Heart right ventricle (tissue), 16 donors: ENCODE measurements at places on chromosomes 5 and 9. TPM values are rescaled to one million over a fixed set of nuclear protein-coding genes. Genes with fewer than 3 reads are reported as not detected.

The SV2C gene
- not detected for total RNA-seq

DNA sequence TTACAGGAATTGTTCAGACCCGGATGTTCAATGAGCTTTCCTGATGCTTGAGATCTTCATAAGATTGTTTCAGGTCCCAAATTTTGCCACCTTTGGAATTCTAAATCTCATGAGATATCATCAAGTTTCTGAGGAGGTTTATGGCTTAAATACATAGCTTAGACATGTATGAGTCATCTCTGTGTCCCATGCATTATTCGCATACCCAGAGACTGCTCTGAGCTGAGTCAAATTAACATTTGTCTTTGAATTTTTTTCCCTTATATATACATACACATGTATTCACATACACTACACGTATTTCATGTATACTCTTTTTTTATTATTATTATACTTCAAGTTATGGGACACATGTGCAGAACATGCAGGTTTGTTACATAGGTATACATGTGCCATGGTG lies 744.6 kb downstream of the BRINP1 start:
- no peak for DNase-seq

The PDE8B gene
- total RNA-seq: 2.6 TPM

The SLCO6A1 gene
- total RNA-seq: not detected

The TAF11L10 gene
- total RNA-seq: not detected

The S1PR3 gene
- total RNA-seq: 46.6 TPM

DNA sequence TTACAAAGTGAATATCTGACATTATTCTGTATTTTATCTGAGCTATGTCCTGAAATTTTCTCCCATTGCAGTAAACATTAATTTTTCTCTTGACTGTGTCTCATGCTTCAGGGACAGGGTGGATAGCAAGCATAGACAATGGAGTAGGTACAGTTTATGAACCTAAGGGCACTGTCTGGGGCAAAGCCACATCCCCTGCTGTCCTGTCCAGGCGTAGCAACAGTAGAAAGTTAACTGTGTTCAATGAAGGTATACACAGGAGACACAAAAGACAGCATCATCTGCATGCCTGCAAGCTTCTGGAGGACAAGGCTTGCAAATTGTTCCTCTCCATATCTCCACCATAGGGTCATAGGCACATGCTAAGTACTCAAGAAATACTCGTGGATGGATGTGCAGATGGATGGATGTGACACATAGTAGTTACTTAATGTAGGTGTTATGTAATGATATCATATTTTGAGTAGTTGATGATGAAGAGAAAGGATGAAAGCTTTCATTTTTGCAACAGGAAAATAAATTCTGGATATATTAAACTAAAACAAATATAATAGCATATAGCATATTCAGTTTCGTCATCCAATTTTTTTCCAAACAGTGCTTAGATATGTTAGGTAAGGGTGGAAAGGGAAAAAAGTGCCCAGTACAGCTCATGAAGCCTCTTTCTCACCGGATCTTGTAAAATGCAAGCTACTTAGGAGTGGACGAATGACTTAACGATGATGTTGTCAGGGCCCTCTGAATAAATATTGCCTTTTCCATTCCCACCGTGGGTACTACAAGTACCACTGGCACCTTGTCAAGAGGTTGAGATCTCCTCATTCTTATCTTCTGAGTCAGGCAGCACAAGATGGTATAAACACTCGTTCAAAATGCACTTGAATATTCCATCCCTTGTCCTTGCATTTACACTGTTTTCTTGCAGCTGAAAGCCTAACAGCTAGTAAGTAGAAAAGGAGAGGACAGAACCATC lies 19.9 kb upstream of the ZSWIM6 start:
- DNase-seq: no peak

GRCh38 chr5:73322437-73323076 lies 126.0 kb downstream of the FOXD1 start:
- DNase-seq: no peak

DNA sequence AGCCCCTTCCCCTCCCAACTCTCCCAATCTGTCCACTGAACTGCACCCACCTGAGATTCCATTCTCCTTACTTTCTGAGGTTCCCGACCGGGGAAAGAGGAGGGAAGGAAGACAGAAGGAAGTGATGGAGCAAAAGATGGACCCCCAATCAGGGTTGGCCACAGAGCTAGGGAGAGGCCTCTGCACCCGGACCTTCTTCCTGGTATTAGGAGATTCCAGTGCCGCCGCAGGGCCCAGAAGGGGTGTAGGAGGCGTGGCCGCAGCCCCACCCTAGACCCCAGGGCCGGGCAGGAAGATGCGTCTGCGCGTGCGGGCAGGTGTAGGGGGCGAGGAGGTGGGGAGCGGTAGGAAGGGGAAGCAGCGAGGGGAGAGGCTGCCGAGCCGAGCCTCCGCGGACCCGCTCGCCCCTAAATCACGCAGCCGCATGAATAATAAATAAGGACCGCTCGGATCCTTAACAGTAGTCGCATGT lies 104.2 kb upstream of the MVB12B start:
- DNase-seq: no peak

DNA sequence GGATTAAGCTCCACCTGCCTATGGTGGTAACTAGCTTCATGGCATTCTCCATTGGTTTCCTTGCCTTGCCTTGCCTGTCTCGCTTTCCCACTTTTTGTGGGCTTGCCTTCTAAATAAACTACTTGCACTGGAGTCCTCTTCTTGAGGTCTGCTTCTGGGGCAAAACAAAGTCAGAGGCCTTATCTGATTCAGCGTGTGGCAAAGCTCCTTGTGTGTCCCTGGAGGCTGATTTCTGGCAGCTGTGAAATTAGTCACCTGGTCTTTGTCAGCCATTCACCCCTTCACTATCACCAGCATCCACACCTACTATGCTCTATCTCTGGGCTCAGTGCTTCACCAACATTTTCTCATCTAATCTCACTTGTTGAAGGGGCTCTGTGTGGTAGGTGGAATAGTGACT lies 176.2 kb downstream of the SEC61B start:
- no peak for DNase-seq

The PRELID2 gene
- total RNA-seq: 83.7 TPM

The POU5F2 gene
- total RNA-seq: 0.46 TPM

- no peak for DNase-seq
Measured at GRCh38 chr5:54894957-54895815, 90.2 kb downstream of the ESM1 start.

GRCh38 chr5:172008689-172009141 lies 2.3 kb upstream of the FBXW11 start:
- DNase-seq: no peak

The SPINK4 gene
- not detected for total RNA-seq

- peak; percentile 9 for DNase-seq
Measured at GRCh38 chr9:114805670-114806525, at the start of gene TNFSF15. Gene TNFSF15, minus strand, starts transcription at chr9:114806039. Its CDS starts 27 bp downstream, at chr9:114806012.

DNA sequence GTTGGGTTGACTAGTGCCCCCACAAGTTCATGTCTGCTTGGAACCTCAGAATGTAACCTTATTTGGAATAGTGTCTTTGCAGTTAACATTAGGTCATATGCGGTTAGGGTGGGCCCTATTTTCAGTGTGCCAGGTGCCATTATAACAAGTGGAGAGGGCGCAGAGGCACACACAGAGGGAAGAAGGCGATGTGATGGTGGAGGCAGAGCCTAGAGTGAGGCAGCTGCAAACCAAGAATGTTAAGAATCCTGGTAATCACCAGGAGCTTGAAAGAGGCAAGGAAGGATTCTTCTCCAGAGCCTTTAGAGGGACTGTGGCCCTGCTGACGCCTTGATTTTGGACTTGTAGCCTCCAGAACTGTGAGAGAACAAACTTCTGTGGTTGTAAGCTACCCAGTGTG lies 10.9 kb downstream of the GPR107 start:
- no peak for DNase-seq

- no peak for DNase-seq
Measured at GRCh38 chr5:87120518-87121303, 147.0 kb upstream of the RASA1 start.

GRCh38 chr9:76987594-76988200 lies 31.8 kb upstream of the FOXB2 start:
- no peak for DNase-seq

DNA sequence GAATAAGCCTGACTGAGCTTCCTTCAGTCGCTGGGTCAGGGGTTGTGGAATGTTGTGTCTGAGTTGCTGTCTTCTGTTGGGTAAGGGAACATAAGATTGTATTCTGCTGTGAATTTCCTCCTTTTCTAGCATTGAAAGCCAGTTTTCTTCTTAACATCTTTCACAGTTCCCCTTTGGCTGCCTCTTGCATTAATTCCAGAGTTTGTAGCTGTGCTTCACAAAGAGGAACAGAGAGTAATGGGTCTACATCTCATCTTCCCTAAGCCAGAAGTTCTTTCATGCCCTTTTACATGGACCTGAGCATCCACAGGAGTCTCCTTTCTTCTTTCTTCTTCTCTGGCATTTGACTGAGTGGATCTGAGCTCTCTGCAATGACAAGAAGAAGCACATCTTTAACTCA lies 686.8 kb downstream of the KCTD16 start:
- DNase-seq: no peak

The GFPT2 gene
- 14.7 TPM for total RNA-seq

The LECT2 gene
- not detected for total RNA-seq

The ANKDD1B gene
- not detected for total RNA-seq

- DNase-seq: no peak
Measured at GRCh38 chr5:56557198-56557597, 258.2 kb upstream of the MAP3K1 start.

The NEUROG1 gene
- total RNA-seq: not detected

The MEGF10 gene
- total RNA-seq: not detected

DNA sequence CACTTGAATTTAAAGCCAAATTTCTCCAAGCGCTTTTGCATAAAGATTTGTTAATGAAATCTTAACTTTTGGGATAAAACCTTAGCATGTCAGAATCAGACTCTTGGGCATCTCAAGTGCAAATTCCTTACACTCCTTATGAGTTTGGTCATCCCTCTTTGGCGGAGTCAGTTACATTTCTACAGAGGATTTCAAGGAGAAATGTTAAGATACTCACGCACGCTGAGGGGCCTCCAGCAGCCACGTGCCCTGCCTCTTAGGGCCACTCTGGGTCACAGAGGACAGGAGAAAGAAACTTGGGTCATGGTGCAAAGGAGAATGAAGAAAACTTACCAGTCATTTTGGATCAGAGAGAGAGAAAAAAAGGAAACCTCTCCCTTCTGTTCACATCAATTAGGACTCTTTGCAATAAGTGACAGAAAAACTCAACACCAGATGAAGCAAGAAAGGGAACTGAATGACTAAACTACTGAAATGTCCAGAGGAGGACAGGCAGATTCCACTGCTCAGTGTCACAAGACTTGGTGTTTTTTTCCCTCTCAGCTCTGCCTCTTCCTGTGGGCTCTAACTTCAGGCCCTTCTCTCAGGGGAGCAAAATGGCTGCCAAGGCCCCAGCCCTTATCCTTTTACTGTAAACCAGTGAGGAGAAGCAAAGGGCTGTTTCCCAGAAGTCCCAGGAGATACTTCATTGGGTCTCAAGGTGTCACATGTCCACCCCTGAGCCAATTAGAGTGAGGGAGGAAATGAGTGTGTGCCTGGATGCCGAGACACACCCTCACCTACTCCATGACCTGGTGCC lies 63.3 kb upstream of the NFIL3 start:
- peak; percentile 54 for DNase-seq

GRCh38 chr5:135703016-135703550 lies 124.3 kb upstream of the CXCL14 start:
- no peak for DNase-seq

GRCh38 chr5:61447780-61448495 lies 115.9 kb downstream of the ZSWIM6 start:
- no peak for DNase-seq

DNA sequence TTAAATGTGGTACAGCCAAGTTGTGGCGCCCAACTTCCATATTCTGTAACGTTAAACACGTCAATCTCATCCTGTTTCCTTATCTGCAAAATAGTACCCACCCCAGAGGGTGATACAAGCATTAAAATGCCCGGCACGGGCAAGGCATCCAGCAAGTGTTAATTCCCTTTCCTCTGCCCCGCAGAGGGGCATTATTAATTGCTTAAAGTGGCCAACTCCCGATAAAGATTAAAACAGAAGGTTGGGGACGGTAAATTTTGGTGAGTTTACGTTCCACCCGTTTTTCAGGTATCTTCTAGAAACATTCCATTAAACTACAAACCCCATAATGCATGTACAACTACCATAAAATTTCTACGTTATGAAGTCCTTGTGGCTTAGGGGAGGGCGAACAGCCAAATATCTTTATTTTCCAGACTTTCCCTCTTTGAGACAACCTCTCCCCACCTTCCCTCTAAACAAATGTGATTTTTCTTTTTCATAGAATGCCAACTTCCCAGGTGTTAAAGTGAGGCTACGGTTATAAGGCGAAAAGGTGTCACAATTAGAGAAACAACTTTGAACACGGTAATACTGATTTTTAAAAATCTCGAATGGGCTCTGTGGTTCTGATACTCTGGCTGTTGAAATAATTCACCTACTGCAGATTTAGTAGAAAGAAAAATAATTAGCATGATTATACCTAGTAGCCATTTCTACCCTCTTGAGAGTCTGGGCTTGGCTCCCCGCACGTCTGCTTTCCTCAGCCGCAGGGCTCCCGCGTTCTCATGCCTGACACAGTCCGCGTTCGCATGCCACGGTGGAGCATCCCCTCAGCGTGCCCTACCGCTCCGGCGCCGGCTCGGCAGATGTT lies 1.2 kb upstream of the GPBP1 start:
- peak; percentile 49 for DNase-seq

GRCh38 chr5:10246761-10247160 lies 2.9 kb downstream of the ATPSCKMT start:
- DNase-seq: no peak

The USP20 gene
- 14.3 TPM for total RNA-seq

GRCh38 chr5:15790446-15791018 lies 290.6 kb downstream of the FBXL7 start:
- no peak for DNase-seq

DNA sequence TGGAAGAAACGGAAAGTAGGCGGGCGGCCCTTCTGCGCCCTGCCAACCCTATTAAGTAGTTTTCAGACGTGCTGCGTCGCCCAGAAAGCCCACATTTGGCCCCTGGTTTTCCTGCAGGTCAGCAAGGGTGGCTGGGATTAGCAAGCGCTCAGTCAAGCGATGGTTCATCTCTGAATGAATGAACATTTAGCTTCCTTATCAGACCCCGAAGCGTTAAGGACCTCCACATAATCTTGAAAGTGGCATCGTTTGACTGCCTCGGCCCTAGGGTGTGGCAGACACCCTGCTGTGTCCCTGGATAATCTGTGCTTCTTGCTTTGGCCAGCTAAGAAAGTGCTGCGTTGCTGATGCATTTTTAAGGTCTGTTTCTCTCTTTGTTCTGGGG lies 684 bp downstream of the TOR1B start:
- DNase-seq: no peak

The CDH12 gene
- not detected for total RNA-seq
